ENCODE measurements at places on chromosomes 4 and X. TPM values are rescaled to one million over a fixed set of nuclear protein-coding genes. Genes with fewer than 3 reads are reported as not detected.
A peak's percentile ranks its signal among the peaks of the same experiment; 100 is the strongest.

GRCh38 chr4:153071958-153072598, 132.2 kb upstream of the TRIM2 start:
- ATAC-seq: no peak

DNA sequence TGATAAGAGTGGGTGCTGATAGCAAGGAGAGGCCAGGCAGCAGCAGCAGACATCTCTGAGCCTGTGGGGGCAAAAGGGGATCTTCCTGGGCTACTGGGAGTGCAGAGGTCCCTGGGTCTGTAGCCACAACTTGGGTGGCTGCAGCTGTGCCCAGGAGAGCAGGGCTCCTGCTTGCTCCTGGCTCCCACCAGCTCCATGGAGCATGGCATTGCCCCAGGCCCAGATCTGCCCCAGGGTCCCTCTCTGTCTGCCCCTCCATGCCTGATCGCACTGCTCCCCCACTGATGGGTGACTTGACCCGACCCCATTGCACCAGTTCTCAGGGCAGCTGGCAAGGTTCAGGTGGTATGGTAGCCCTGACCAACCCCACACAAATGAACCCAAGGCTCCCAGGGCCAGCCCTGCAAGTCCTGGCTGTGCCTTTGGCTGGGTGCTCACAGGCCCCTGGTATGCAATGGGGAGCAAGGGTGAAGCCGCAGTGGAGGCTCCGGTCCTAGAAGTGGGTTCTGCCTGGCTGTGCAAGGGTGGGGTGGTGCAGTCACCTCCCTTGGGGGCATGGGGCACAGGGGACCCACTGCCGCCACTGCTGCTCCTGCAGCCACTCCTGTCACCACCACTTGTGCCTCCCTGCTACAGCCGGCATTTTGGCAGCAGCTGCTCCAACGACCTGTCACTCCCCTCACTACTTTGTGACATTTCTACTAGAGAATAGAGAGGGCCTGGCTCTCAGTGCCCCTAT, 184.9 kb downstream of the NPFFR2 start:
- no peak for ATAC-seq

DNA sequence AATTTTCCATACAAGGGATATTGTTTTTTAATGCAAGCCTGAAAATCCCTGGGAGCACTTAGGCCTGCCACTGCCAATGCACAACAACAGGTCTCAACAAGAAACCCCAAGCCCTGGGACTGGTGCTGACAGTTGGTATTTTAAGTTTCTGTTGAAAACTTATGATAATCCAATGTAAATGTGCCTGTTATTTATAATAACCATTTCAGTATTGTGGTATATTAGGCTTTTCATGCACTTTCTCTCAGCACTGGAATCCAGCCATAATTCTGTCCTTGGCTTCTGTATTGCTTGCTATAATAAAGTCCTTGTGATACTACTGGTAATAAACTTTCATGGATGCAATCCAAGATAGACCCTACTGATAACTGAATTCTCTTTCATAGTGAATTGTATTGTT, 218.9 kb downstream of the PCDH7 start:
- peak; percentile 32 for ATAC-seq

GRCh38 chr4:12884846-12885796, 599.0 kb downstream of the RAB28 start:
- ATAC-seq: no peak

DNA sequence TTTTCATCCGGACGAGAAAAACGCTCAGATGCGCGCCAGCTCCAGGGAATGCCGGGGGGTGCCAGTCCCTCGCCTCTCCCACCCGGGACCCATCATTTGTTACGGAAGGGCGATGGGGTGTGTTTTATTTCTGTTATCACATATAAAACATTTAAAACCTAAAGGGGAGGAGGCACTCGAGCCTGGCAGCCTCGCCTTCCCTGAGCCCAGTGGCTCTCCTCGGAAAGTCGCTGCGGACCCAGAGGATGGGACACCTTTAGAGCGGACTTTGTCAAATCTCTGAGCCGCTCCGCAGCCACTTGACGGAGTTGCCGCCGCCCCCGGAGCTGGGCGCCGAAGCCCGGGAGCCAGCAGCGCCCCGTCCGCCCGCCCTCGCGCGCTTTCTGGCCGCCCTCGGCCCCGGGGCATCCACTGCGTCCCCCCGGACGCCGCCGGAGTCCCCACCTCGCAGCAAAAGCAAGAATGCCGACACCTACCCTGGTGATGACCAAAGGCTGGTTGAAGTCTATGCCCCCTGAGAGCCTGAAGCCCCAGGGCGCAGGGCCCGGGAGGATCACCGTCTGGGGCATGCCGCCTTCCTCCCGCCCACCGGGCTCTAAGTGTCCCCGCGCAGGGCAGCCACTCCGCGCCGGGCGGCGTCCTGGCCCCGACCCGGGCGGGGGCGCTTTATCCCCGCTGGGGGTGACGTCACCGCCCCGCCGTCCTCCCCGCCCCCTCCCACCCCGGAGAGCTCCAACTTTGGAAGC, at the start of gene PDLIM3:
Gene PDLIM3, minus strand, starts transcription at position 642 of the 746 bp plus-strand sequence. Its CDS starts 73 bp downstream, at position 569.
- peak; percentile 73 for ATAC-seq

DNA sequence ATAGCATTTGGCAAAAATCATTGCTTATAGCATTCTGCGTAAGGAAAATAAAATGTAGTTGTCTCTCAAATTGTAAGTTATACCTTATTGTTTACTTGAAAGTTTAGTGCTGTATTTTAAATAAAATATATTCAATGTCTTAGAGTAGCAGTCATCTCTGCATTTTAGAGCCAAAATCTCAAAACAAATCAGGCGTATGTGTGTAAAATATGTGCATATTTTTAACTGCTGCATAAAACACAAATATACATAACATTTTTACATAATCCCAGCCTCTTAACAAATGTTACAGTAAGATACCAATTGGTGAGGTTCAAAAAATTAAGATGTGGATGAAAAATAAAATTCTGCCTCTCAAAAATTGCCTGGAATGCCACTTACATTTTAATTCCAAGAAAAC, 145.8 kb upstream of the AGA start:
- ATAC-seq: no peak

- no peak for ATAC-seq
Observed at GRCh38 chr4:68076194-68076593, 53.5 kb downstream of the TMPRSS11F start.

DNA sequence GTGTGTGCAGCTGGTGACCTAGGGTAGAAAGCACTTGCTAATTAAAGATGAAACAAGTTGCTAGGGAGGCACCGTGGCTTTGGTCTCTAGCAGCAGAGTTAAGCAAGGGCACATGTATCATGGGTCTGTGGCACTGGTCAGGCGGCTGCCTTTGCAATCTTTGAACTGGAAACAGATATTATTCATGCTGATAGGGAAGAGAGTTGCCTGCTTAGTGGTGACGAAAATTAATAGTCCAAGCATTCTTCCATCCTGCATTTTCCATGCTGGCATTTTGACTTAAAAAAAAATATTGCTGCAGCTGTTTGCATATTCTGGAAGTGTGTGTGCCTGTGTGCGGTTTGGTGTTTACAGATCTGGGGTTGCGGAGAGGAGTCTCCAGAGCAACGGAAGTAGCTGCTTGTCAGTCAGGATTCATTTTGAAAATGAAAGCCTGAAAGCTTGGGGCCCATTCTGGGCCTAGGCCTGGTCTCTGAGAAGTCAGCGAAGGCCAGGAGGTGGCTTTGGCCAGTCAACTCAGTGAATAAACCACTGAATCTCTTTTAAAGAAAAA, 2.3 kb upstream of the SOWAHD start:
- ATAC-seq: no peak

DNA sequence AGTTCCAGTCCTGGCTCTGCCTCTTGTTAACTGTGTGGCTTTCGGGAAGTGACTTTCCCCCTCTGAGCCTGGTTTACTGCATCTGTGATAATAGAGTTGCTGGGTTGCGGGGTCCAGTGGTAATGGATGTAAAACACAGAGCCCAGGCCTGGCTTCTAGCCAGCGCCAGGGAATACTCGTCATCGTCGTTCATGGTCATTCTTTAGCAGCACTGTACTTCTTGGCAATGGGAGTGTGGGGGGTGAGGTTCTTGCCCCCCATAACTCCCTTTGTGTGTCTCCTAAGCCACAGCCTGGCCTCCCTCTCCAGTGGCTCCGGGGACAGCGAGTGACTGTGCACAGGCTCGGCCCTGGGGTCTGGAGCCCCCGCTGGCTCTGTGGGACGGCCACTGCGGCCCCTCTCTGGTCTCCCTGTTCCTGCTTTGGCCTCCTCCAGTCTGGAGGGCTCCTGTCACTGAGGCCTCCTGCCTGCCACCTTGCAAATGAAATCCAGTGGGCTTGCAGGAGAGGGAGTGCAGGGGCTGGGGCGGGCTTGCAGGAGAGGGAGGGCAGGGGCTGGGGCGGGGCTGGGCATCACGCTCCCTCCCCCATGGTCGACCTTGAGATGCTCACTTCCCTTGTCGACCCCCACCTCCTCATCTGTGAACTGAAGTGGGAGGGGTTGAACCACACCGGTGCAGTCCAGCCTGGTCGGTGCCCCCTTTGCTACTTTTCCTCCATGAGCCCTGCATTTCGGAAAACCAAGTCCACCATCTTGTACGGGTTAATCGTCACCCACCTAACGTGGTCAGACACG, 13.2 kb downstream of the PSAPL1 start:
- no peak for ATAC-seq

DNA sequence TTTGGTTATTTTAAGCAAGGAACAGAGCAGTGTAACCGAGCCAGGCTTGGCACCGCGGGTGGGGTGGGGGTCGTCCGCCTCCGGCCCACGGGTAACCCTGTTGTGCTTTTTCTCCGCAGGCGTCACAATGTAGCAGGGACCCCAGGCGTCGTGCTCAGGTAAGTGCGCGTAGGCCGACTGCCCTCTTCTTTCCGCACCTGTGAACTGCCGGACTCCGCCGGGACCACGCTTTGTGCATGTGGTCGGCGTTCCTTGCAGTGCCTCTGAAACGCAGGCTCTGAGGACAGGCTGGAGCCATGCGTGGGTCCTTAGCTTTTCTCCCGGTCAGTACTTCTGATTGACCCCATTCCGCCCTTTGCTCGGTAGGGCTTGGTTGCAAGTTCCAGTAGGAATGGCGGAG, 24.9 kb downstream of the PCGF3 start:
- ATAC-seq: no peak

- ATAC-seq: no peak
Observed at GRCh38 chrX:6679988-6680387, 145.1 kb upstream of the VCX3A start.

DNA sequence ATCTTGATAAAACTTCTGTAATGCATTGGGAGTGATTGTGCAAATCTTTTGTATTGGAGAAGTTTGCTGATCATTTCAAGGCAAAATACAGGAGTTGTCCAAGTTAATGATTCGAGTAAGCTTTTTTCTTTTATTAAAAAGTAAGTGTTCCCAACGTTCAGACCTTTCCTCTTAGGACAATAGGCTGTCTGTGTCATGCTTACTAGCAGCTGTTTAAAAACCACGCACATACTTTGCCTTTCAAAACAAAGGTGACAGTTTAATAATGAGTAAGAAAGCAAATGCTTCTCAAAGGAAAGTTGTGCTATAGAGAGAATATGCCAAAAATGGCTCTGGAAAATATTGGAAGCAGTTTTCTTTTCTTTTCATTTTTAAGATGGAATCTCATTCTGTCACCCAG, 11.2 kb downstream of the TRAPPC11 start:
- ATAC-seq: no peak

DNA sequence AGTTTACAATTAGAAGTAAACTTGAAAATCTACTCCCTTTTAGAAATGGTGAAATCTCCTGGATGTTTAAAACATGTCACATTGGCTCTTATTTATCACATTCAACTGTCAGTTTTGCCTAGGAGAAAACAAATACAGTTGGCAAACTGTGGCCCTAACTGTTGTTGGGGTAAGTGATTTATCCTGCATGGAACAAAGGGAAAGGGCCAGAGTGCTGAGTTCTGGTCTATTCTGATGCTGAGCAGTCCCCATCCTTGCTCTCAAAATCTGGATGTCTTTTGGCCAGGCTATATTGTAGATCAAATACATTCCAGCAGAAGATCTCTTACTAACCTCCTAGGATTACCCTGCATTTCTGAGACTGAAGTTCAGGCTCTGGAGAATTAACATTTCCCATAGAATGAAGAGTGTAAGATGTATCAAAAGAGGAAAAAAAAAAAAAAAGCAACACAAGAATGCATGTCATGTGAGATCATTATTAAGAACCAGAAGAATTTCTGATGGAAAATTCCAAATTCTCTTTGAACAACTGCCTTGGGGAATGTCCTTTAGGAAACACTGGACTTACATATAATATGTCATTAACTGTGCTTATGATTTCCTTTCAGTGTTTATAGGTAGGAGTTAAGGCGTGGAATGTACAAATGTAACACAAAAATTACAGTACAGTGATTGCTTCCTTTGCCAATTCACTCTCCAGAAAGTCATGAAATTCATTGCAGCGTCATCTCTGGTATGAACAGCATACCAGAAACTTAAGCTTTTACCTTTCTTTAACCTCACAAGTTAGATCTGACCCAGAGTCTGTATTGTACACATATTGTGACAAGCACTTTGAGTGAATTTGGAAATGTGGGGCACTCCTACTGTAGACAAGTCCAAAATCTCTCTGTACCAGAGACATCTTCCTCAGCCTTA, 1012.5 kb upstream of the LCORL start:
- ATAC-seq: no peak

- ATAC-seq: no peak
Observed at GRCh38 chr4:2789351-2789750, 3.5 kb upstream of the SH3BP2 start.

DNA sequence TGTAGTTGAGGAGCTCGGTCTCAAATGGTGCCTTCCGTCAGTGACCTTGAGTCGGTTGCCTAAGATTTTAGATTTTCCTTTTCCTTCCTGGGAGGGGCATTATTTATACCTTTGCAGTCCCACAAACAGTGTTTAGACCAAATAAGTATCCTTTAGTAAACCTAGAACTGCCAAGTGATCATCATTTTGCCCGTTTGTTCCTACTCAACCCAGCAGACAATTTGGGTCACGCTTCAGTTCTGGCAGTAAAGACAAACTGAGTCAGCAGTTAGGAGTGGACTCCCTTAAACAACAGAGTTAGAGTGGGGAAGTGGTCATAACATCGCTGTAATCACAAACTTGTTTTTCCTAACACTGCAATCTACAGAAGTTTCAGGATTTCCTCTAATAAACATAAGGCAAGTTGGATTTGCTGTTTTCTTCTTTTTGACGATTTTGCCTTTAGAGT, 777 bp upstream of the WDFY3 start:
- ATAC-seq: peak; percentile 15

DNA sequence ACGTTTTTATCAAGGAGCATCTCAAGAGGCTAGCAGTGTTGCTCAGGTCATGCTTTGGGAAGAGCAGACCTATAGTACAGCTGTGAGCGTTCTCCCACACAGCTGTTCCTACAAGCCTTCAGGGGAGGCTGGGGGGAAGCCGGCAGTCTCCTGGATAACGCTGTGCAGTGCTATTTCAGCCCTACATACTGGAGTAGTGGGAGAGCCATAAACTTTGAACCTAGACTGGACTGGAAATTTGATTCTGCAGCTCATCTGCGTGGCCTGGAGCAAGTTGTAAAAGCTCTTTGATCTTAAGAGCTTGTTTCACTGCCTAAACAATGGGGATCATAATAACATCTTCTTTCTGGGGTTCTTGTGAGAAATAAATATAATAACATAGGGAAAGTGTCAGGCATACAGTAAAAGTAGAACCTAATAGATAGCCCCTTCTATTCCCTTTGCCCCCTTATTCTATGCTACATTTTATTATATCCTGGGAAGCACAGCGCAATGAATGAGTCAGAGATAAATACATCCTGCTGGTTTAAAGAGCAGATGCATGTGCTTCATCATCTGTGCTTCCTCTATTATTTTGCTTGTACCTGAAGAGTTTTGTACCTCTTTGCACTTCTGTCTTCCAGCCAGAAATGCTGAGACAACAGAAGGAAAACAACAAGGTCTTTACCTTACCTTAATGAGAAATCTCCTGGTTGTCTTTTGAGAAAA, 14.7 kb upstream of the AMBN start:
- ATAC-seq: no peak

ADH1B gene
- 14.2 TPM for total RNA-seq

GAGE2A gene
- not detected for total RNA-seq

IL13RA2 gene
- total RNA-seq: 0.16 TPM

FAM9C gene
- not detected for total RNA-seq

WAS gene
- 1.2 TPM for total RNA-seq

IL21 gene
- not detected for total RNA-seq

ZDHHC15 gene
- 0.20 TPM for total RNA-seq

All from esophagus mucosa (tissue), 1 donor.